ENCODE measurements at places on chromosomes 5 and 9. TPM values are rescaled to one million over a fixed set of nuclear protein-coding genes. Genes with fewer than 3 reads are reported as not detected.

Gene NUDT2
- 14.0 TPM for total RNA-seq

Gene AIF1L
- total RNA-seq = 0.36 TPM

Gene ZNF879
- total RNA-seq = 5.5 TPM

Gene RNF208
- total RNA-seq = 0.34 TPM

Gene SYK
- total RNA-seq = 28.4 TPM

Gene PSMD5
- total RNA-seq = 25.1 TPM

Data from nasal cavity respiratory epithelium epithelial cell of viscerocranial mucosa (primary cell).